ENCODE measurements at places on chromosomes 12 and 14.
A peak's percentile ranks its signal among the peaks of the same experiment; 100 is the strongest.

DNA sequence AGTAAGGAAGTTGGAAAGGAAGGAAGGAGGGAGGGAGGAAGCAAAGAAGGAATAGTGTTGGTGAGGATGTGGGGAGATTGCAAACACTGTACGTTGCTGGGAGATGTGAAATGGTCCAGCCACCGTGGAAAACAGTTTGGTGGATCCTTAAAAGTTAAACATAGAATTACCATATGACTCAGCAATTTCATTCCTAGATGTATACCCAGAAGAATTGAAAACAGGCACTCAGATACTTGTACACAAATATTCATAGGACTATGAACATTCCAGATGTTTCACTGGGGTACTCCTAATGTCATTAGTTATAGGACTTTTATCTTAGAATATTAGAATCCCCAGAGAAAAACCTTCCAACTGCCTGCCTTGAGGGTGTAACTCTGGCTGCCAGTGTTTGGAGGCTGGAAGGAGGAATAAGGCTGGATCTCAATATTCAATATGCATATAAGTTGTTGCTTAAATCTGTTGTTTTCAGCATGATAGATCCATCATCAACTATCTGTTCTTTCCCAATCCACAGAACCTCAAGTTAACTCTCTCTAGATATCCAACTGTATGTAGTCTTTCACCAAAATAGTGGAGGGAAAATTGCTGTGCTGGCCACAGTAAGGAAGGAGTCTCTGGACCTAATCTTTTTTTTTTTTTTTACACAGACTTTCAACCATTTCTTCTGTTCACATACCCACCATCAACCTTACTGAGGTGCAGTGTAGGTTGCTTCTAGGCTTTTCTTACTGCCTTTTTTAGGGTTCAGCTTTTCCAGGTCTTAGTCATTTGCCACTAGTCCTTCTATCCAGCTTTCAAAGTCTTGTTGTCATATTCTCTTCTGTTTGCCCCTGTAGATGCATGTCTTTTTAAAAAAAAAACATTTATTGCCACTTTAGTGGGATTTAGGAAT lies 94.5 kb downstream of the DNAI7 start:
- DNase-seq = no peak

- no peak for DNase-seq
Measured at GRCh38 chr12:123229051-123229450, 3.9 kb downstream of the MPHOSPH9 start.

DNA sequence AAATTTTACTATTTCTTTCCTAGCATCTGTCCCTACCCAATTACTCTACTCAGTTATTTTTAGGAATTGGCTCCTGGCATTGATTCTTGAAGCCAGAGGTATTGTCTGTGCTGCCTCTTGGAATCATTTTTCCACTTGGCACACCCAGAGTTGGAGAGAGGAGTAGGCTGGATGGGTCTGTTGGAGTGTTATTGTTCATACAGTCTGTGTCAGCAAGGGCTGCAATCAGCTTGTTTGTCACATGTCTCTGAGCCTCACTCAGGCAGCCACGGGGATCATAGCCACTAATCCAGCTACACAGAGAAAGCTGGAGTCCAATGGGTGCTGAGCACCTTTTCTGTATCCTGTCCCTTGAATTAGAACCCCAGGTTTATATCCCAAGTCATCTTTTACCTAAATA lies 176.0 kb upstream of the DYRK2 start:
- DNase-seq = no peak

GRCh38 chr12:25320123-25321006 lies 69.6 kb upstream of the KRAS start:
- DNase-seq = no peak

GRCh38 chr12:98385641-98386040 lies 129.7 kb upstream of the TMPO start:
- DNase-seq = no peak

DNA sequence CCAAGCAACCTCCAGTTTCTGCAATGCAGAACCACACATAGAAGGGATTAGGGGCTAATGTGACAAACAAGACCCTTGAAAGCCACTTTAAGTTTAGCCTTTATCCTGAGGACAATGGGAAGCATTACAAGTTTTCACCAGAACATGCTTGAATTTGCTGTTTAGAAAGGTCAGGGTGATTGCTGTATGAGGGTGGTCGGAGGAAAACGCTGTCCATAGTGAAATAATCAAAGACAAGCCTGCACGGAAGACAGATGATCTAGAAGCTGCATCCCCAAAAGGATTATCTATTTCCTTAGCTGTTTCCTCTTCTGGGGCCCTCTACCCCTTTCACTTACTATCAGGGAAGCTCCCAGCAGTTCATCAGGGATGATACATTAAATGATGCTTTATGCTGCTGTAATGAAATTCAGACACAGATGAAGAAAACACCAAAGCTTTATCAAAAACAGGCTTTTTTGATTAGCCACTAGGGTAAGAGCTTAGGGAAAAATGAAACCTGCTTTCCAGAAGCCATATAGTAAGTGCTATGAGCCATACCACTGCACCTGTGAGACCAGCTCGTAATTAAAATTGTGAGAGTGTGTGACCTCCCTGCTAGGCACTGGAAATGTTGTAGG lies 6.5 kb downstream of the HAL start:
- no peak for DNase-seq

- no peak for DNase-seq
Measured at GRCh38 chr12:111439657-111440151, 34.0 kb downstream of the SH2B3 start.

GRCh38 chr14:50447461-50447860 lies 50.8 kb upstream of the CDKL1 start:
- DNase-seq = no peak

- DNase-seq = peak; percentile 18
Measured at GRCh38 chr12:131103669-131104462, 150.2 kb downstream of the ADGRD1 start.

- DNase-seq = no peak
Measured at GRCh38 chr12:28506271-28506670, 316.0 kb downstream of the CCDC91 start.

DNA sequence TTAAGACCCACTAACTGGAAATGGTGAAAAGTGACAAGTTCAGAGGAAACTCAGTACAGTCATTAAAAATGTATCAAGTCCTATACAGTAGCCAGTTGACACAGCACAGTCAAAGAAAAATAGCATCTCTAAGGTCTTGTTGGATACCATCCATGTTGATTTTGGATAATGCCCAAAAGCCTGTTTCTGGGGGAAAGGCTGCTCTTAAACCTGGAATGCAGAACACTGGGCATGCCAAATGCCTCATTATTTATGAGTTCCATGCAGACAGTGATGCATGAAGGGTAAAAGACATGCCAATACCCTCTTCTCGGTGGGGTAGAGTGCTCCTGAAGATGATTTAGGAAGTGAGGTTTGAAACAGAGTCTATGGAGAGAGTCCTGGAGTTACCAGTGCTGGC lies 29.6 kb downstream of the KCNK13 start:
- no peak for DNase-seq

GRCh38 chr12:3564411-3564810 lies 73.4 kb downstream of the PRMT8 start:
- no peak for DNase-seq
